ENCODE measurements at places on chromosomes 6 and 20. TPM values are rescaled to one million over a fixed set of nuclear protein-coding genes. Genes with fewer than 3 reads are reported as not detected.

DNA sequence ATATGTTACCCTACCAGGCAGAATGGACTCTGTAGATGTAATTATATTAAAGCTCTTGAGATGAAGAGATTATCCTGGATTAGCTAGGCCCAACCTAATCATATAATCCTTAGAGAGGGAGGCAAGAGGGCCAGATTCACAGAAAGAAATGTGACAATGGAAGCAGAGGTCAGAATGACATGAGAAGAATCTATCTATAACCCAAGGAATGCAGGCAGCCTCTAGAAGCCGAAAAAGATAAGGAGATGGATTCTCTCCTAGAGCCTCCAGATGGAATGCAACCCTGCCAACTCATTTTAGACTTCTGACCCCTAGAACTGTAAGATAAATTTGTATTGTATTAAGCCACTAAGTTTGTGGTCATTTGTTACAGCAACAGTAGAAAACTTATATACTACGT, 12.3 kb downstream of the PXT1 start:
- DNase-seq = no peak
- no peaks in the 10 kb centered on the region for H3K27me3 ChIP-seq
- H3K4me3 ChIP-seq = no peak overlapping the region
- peaks cover 5% of the 10 kb centered on the region for H3K4me1 ChIP-seq
- H3K27ac ChIP-seq = no peak overlapping the region

DNA sequence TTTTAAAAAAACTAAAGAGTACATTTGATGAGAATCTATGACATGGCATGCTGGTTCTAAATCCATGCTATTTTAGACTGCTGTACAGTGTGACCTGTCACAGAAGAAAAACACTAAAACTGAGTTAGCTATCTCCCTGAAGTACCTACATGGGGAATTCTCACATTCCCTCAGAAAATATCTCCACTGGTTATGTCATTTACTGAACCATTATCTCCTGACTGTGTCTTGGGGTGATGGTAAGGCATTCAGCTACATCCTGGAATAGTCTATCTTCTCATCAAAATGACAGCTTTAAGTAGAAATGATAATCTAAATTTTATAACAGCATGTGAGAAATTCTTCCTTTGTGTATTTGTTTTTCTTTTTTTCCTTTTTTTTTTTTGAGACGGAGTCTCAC, 172.1 kb upstream of the HTR1E start:
- no peaks in the 10 kb centered on the region for H3K4me1 ChIP-seq
- H3K27ac ChIP-seq = no peak overlapping the region
- no peak overlapping the region for H3K4me3 ChIP-seq
- no peaks in the 10 kb centered on the region for H3K36me3 ChIP-seq

- no peak overlapping the region for H3K4me3 ChIP-seq
- no peaks in the 10 kb centered on the region for H3K4me1 ChIP-seq
- no peak overlapping the region for H3K27ac ChIP-seq
- no peaks in the 10 kb centered on the region for H3K36me3 ChIP-seq
Observed at GRCh38 chr6:147054158-147054557, 150.1 kb upstream of the STXBP5 start.

HSD17B8 gene
- 18.3 TPM for total RNA-seq

- H3K4me1 ChIP-seq = peaks cover 59% of the 10 kb centered on the region
- no peaks in the 10 kb centered on the region for H3K27me3 ChIP-seq
Observed at GRCh38 chr6:109478841-109479624, 4.0 kb downstream of the ZBTB24 start.

LPA gene
- total RNA-seq = not detected

- no peaks in the 10 kb centered on the region for H3K27me3 ChIP-seq
- no peak for DNase-seq
- peak overlapping the region; percentile 1 for H3K4me3 ChIP-seq
- peaks cover 11% of the 10 kb centered on the region for H3K36me3 ChIP-seq
- H3K27ac ChIP-seq = no peak overlapping the region
Observed at GRCh38 chr6:137166247-137167098, 7.0 kb downstream of the IL22RA2 start.

DNA sequence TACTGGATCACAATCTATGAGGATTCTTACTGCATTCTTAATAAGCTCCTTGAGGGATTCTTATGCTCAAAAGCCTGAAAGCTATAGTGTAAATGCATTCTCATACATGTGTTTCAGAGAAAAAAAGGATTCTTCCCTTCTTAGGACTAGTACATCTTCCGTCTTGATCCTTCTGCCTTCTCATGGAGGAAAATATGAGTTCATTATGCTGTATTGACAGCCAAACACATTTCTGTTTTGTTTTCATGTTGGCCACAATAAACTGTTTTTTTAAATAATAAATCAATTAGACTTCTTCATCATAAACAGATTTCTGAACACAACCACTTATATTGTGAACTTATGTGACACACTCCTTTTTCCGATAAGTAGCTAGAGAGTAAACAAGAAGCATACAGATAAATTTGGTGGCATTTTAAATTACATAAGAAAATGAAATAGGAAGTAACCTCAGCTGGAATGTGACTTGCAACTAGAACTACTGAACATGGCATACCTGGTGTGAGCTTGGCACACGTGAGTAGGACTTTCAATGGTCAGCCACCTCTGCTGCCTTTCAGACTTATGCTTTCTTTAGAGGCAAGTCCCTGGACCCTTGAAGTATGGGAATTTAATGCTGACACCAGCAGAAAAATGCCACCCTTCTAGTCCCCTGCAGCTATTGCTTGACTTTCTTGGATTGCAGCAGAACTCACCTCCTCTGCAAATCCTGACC, 350.4 kb downstream of the BCKDHB start:
- H3K4me3 ChIP-seq = no peak overlapping the region
- no peak for DNase-seq
- H3K36me3 ChIP-seq = no peaks in the 10 kb centered on the region
- H3K27me3 ChIP-seq = no peaks in the 10 kb centered on the region

DNA sequence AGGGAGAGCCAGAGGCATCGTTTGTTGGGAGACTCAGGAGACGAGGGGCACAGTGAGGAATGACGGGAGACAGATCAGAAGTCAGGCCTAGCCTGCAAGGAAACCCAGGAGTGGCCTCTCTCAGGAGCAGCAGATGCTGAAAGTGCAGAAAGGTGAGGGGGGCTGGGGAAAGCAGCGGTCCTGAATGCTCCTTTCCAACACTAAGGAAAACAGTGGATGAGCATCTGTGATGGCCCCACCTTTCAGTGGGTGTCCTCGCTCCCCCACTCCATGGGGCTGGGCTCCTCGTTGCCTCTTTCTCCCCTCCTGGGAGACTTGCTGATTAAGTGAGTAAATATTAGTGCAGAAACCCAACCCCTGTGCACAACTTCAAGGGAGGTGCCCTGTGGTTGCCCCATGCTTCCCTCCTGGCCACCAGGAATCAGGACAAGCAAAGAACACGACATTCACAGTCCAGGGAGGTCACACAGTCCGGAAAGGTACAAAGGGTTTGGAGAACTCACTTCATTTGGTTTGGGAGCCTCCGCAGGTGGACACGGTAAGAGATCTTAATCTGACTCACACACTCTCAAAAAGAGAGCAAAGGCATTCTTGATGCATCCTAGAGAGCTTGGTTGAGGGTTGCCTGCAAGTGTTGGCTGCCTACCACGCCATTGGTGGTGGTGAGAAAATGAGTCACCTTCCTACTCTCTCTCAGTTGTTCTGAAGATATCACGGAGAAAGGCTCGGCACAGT, 9.7 kb upstream of the BPIFB1 start:
- H3K27me3 ChIP-seq = peaks cover 5% of the 10 kb centered on the region
- no peak overlapping the region for H3K27ac ChIP-seq
- no peak for DNase-seq
- no peaks in the 10 kb centered on the region for H3K36me3 ChIP-seq

LRP11 gene
- 3.7 TPM for total RNA-seq

DNA sequence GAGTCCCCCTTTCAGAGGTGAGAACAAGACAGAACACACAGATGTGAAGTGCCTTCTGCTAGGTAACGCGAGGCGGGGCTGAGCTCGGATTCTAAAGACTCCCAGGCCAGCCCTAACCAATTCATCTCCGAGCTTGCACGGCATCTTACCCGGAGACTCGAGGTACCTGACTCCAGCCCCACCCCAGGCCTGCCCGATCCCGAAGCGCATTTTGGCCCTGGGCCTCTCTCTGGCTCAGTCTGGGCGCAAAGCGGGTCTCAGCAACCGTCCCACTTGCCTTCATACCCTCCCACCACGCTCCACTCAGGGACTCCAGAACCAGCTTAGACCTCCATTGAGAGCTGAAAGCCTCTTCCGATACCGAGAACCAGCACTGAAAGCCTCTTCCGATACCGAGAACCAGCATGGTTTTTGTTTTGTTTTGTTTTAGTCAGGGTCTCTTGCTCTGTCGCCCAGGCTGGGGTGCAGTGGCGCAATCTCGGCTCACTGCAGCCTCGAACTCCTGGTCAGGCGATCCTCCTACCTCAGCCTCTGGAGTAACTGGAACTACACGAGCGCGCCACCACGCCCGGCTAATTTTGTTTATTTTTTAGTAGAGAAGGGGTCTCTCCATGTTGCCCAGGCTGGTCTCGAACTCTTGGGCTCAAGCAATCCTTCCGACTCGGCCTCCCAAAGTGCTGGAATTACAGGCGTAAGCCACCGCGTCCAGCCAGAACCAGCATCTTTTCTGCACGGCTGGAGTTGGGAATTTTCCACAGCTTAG, 557 bp upstream of the DYNLRB1 start:
- H3K4me3 ChIP-seq = peak overlapping the region; percentile 92
- H3K36me3 ChIP-seq = peaks cover 12% of the 10 kb centered on the region
- H3K4me1 ChIP-seq = peaks cover 24% of the 10 kb centered on the region
- peak overlapping the region; percentile 98 for H3K27ac ChIP-seq
- no peaks in the 10 kb centered on the region for H3K27me3 ChIP-seq

GRCh38 chr20:1696521-1697209, 39.1 kb upstream of the SIRPG start:
- H3K36me3 ChIP-seq = peaks cover 6% of the 10 kb centered on the region
- peaks cover 21% of the 10 kb centered on the region for H3K4me1 ChIP-seq
- H3K27ac ChIP-seq = no peak overlapping the region
- H3K27me3 ChIP-seq = peaks cover 5% of the 10 kb centered on the region

DNA sequence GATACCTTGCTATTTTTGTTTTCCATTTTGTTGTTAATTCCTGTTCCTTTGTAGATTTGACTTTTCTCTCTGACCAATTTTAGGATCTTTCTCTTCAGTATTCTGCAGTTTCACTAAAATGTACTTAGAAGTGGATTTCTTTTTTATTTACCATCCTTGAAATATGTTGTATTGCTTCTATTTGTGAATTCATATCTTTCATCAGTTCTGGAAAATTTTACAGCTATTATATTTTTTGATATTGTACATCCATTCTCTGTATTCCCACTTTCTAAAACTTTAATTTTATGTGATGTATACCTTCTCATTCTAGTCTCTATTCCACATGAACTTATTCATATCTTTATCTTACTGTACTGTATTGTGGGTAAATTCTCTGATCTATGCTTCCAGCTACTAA, 9.7 kb upstream of the ALDH8A1 start:
- no peak overlapping the region for H3K4me3 ChIP-seq
- H3K36me3 ChIP-seq = peaks cover 47% of the 10 kb centered on the region
- H3K4me1 ChIP-seq = peaks cover 23% of the 10 kb centered on the region
- no peak overlapping the region for H3K27ac ChIP-seq
- no peaks in the 10 kb centered on the region for H3K27me3 ChIP-seq

DNA sequence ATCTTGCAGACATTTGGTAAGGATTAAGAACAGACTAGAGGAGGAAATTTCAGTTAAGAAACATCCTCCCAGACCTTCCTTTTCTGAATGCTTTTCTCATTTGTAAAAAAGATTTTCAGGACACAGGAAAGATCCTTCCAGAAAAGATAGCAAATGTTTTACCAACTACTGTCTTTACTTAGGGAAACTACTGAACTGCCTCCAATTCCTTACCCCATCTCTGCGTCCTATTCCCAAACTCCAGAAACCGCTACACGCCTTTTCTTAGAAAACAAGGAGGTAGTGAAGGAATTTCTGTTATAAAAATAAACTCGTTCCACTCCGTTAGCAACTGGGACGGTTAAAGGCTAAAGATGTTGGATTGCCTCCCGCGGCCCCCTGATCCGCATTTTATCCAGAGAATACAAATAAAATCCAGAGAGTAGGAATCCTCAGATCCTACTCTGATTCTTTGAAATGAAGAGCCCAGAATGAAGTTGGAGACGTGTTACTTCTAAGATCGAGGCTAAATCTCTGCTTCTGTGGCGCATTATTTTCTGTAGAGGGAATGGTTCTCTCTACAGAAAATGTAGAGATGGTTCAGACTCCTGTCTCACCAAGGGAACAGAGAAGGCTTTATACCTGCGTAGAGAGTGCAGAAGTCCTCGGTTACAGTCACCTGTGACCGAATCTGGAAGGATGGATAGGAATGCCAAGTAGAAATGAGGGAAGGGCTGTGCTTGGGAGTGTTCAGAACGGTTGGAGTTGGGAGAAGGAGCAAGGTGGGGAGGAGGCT, 133.0 kb downstream of the GPX5 start:
- H3K4me1 ChIP-seq = peaks cover 19% of the 10 kb centered on the region
- H3K27me3 ChIP-seq = peaks cover 62% of the 10 kb centered on the region
- H3K36me3 ChIP-seq = peaks cover 2% of the 10 kb centered on the region
- H3K4me3 ChIP-seq = peak overlapping the region; percentile 80
- DNase-seq = no peak
- H3K27ac ChIP-seq = peak overlapping the region; percentile 85

- DNase-seq = no peak
- H3K27ac ChIP-seq = no peak overlapping the region
- no peak overlapping the region for H3K4me3 ChIP-seq
- peaks cover 8% of the 10 kb centered on the region for H3K4me1 ChIP-seq
Observed at GRCh38 chr6:137264311-137265075, 45.3 kb upstream of the IFNGR1 start.

GRCh38 chr6:19839237-19839546, 2.0 kb downstream of the ID4 start:
- no peak for DNase-seq
- peaks cover 54% of the 10 kb centered on the region for H3K27me3 ChIP-seq
- H3K27ac ChIP-seq = no peak overlapping the region
- H3K4me1 ChIP-seq = no peaks in the 10 kb centered on the region

DNA sequence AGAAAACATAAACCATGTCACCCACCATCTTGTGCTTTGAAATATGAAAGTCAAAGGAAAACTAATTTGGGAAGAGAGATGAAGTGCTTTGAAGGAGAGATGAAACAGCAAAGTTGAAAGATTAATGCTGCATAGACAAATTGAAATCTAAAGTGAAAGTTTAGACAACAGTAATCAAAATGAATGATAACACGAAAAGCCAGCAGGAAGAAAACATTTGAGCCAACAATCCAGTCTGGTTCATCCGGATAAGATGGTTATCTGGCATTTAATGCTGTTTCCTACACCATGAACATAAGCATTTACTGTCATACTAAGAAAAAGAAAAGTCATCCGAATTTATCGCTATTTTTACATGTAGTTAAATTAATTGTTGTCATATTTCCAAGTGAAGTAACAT, 595 bp downstream of the HAO1 start:
- no peaks in the 10 kb centered on the region for H3K36me3 ChIP-seq
- no peak overlapping the region for H3K4me3 ChIP-seq
- no peaks in the 10 kb centered on the region for H3K4me1 ChIP-seq
- H3K27me3 ChIP-seq = peaks cover 5% of the 10 kb centered on the region
- H3K27ac ChIP-seq = no peak overlapping the region

TRMT6 gene
- total RNA-seq = 35.5 TPM

PACRG gene
- total RNA-seq = not detected

DNA sequence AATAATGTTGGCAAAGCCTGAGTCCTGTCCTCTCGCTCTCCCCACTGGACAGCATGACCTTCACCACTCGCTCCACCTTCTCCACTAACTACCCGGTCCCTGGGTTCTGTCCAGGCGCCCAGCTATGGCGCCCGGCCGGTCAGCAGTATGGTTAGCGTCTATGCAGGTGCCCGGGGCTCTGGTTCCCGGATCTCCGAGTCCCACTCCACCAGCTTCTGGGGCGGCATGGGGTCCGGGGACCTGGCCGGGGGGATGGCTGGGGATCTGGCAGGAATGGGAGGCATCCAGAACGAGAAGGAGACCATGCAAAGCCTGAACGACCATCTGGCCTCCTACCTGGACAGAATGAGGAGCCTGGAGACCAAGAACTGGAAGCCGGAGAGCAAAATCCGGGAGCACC, 20.5 kb downstream of the RNF114 start:
- no peaks in the 10 kb centered on the region for H3K27me3 ChIP-seq
- H3K4me1 ChIP-seq = no peaks in the 10 kb centered on the region
- no peak overlapping the region for H3K4me3 ChIP-seq
- H3K27ac ChIP-seq = no peak overlapping the region
